Daoy (cell line): ENCODE measurements at places on chromosomes 6 and 20. TPM values are rescaled to one million over a fixed set of nuclear protein-coding genes. Genes with fewer than 3 reads are reported as not detected.

The GUCA1A gene
- total RNA-seq, result not detected in 2 replicates

The ROMO1 gene
- total RNA-seq, result 435 and 443 TPM in 2 replicates

The PDE10A gene
- 6.7 and 6.8 TPM in 2 replicates for total RNA-seq

The PANK2 gene
- total RNA-seq, result 62.3 and 69.2 TPM in 2 replicates

The RBPJL gene
- total RNA-seq, result not detected in 2 replicates

The OPN5 gene
- total RNA-seq, result 0.06 TPM in 1 of 2 replicates, not detected in the other

The ALDH8A1 gene
- total RNA-seq, result not detected in 2 replicates

The FERMT1 gene
- total RNA-seq, result 4.6 and 5.7 TPM in 2 replicates

The SLC32A1 gene
- total RNA-seq, result not detected in 2 replicates

The ADGB gene
- 1.4 TPM in 1 of 2 replicates, not detected in the other for total RNA-seq

The EPPIN gene
- not detected in 2 replicates for total RNA-seq

The LY6G5B gene
- 0.91 and 6.3 TPM in 2 replicates for total RNA-seq

The MCCD1 gene
- total RNA-seq, result not detected in 2 replicates

The IP6K3 gene
- not detected in 2 replicates for total RNA-seq

The HLA-DRB5 gene
- not detected in 2 replicates for total RNA-seq

The TRAPPC3L gene
- not detected in 2 replicates for total RNA-seq

The LPIN3 gene
- total RNA-seq, result 0.06 TPM in 1 of 2 replicates, not detected in the other

The HLA-DMB gene
- 0.23 and 3.2 TPM in 2 replicates for total RNA-seq

The ACSS1 gene
- 0.51 and 0.86 TPM in 2 replicates for total RNA-seq

The BEND3 gene
- total RNA-seq, result 4.2 and 5.6 TPM in 2 replicates

The GSTA2 gene
- total RNA-seq, result not detected in 2 replicates

The IRF4 gene
- total RNA-seq, result 0.23 TPM in 1 of 2 replicates, not detected in the other

The TRIM15 gene
- 0.86 TPM in 1 of 2 replicates, not detected in the other for total RNA-seq

The LIN28B gene
- total RNA-seq, result 6.5 and 7.3 TPM in 2 replicates

The ENPP3 gene
- total RNA-seq, result not detected in 2 replicates

The PHACTR2 gene
- 14.6 and 30.3 TPM in 2 replicates for total RNA-seq

The NFS1 gene
- 25.8 and 29.5 TPM in 2 replicates for total RNA-seq

The SOX4 gene
- total RNA-seq, result 21.6 and 24.6 TPM in 2 replicates

The TAAR1 gene
- total RNA-seq, result not detected in 2 replicates

The MAS1 gene
- total RNA-seq, result not detected in 2 replicates
